ENCODE measurements at places on chromosomes 3 and 15.

DNA sequence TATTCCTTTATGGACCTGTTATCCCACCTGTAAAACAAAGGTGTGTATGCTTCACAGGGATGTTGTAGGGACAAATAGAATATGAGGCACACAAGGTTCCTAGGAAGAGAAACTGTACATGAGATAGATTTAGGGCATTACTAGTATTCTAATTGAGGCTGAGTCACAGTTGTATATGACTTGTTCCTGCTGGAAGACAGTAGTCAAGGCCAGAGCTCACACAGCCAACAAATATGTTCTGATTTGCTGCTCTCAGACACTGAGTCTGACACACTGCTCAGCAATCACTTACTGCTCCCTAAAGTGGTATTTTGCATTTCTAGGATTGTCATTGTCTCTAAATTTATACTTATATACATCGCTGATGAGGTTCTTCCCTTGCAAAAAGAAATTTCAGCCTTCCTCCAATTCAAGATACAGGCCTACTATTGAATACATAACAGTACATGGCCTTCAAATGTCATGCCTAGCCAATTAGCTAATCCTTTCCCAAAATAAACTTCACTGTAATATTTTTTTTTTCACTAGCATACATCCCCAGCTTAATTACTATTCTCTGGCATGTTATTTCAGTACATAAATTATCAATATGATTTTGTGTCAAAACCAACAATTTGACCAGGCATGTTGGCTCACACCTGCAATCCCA lies 69.8 kb downstream of the TIGIT start:
- DNase-seq: no peak

- no peak for DNase-seq
Observed at GRCh38 chr15:86834115-86834863, 754.6 kb downstream of the AGBL1 start.

- DNase-seq: no peak
Observed at GRCh38 chr3:111691293-111691909, 96.3 kb upstream of the ZBED2 start.

DNA sequence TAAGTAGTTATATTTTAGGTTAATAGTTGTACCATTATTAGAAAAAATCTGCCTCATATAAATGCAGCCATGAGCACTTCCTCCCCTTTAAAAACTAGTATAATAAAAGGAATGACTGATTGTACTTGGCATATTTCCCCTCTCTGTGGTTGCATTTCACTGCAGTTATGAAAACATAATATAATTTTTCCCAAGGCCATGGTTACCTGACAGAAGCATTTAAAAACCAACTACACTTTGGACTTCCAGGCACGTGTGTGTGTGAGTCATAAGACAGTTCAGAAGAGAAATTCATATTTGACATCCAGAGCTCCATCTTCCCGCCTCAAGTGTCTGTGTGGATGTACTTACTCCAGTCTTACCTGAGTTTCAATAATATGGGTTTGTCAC lies 828.2 kb upstream of the CFAP20DC start:
- no peak for DNase-seq

DNA sequence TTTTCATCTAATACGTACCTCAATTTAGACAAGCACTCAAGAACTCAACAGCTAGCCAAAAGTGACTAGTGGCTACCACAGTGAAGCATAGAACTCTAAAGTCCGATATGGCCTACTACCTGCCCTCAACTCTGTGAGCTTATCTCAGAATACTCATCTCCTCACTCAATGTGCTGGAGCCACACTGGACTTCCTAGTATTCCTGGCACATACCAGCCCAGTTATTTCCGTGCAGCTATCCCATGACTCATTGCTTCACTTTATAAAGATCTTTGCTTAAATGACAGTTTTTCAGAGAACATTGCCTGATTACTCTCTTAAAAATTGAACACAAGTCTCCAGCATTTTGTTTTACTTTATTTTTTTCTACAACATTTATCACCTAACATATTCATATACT lies 524.7 kb downstream of the PYDC2 start:
- DNase-seq: no peak

DNA sequence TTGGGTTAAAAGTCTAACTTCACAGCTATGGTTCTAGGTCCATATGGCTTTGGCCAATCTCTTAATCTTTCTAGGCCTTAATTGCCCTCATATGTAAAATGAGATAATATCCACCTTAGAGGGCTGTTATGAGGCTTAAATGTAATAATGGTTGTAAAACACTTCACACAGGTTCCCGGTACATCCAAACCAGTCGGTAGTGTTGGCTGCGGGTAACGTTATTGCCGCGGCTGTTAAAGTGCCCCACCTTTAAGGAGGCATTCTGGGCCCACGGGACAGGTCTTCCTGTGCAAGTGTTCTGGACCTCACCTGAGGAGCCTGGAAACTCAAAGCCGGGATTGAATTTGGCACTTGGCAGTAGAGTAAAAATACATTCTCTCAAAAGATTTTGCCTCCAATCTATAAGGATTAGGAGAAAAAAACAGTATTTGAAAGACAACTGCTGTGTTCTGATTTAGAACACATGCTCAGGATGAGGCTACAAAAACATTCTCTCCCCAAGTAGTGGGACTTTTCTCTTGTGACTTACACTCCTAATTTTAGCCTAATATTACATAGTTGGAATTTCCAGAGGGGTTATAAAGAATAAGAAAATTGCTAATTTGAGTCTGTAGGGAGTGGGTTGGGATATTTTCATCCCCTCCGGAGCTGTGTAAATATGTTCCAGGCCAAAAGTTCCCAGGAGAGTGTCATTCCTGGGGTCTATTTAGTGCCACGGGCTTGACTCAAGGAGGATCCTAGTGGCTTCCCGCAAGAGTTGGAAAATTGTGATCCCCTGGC lies 44.9 kb upstream of the TSEN2 start:
- DNase-seq: no peak

Data from cortex of kidney (tissue), 1 donor.